MM.1S (cell line): ENCODE measurements at places on chromosomes 13 and 19.

DNA sequence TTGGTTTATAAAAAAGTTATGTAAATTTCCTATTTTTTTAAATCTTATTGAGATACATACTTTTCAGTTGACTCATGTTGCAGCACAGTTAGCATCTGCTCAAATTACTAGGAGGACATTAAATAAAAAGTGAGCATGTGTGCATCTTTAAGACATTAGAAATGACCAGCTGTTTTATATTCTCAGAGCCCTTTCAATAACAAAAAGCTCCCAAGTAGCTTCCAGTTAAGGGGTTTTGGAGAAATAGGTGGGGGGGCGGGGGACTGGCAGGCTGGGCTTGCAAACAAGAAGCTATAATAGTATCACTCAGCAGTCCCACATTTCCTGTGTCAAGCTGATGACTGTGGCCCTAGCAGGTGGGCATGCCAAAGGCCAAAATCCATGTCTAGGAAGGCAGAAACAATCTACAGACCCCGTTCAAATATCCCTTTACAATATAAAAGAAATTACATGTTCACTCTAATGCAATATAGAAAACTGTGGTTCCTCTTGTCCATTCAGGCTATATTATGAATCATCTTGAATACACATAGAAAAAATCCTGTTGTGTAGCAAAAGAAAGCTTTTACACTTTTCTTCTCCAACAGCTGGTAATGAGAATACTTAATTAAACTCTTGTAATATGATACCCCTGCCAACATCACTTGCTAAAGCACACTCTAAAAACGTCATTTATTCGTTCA, 1713.2 kb upstream of the SLC10A2 start:
- DNase-seq = no peak

DNA sequence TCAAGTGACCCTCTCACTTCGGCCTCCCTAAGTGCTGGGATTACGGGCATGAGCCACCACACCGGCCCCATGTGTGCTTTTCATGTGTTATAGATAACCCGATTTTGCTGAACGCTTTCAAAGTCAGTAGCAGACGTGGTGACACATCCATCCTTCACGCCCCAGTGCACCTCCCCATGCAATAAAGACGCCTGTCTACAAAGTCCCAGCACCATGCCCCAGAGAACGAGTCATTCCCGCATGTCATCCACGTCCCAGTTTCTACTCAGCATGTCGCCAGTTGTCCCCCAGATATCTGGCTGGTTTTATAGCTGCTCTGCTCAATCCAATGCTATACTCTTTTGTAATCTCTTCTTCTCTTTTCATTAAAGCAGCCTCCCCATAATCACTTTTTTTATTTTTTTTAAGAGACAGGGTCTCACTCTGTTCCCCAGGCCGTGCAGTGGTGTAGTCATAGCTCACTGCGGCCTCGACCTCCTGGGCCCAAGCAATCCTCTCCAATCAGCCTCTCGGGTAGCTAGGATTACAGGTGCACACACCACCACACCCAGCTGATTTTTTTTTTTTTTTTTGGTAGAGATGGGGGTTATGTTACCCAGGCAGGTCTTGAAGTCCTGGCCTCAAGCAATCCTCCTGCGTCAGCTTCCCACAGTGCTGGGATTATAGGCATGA, 42.5 kb downstream of the DNM2 start:
- no peak for DNase-seq

DNA sequence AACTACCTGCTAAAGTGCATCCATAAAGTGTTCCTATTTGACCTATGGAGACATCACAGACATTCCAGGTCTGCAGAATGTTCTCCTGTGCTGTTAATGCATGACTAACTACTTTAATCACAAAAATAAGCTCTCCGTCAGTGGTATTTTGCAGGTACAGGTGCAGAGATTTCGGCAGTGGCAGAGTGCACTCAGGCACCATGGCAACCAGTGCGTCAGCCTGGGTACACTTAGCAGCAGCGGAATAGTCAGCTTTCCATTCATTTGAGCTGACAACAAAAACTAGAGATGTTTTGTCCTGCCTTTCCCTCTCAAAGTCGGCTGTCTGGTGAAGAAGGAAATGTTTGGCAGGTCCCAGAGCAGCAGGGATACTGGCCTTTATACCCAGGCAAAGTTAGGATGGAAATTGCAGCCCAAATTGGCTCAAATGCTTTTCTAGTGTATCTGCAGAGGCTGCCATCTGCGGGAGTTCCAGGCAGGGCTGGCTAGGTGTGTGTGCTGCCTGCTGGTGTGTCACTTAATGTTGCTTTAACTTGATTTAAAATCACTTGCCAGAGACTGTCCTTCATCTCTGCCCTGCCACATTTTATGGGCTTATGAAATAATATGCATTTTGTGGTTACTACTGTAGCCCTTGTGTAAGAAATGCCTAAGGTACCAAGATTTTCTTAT, 195.8 kb downstream of the RAP2A start:
- no peak for DNase-seq

- no peak for DNase-seq
Measured at GRCh38 chr13:112132619-112133018, 65.7 kb downstream of the SOX1 start.

DNA sequence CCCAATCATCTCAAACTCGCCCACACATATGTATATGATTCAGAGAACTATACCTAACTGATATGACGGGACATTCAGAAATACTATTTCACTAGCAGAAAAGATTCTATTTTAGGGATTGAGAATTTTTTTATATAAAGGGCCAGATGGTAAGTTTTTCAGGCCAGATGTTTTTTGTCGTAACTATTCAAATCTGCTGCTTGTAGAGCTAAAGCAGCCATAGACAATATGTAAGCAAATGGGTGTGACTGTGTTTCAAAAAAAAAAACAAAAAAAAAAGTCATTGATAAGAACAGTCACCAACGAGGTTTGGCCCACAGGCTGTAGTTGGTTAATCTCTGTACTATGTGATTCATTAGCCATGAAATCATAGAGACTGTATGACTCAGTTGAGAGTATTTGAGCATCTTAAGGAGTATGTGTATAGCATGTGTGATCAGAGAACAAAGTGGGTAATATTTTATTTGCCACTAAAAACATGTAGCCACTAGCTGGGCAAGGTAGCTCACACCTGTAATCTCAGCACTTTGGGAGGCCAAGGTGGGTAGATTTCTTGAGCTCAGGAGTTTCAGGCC, 2724.7 kb downstream of the PCDH9 start:
- DNase-seq = no peak

DNA sequence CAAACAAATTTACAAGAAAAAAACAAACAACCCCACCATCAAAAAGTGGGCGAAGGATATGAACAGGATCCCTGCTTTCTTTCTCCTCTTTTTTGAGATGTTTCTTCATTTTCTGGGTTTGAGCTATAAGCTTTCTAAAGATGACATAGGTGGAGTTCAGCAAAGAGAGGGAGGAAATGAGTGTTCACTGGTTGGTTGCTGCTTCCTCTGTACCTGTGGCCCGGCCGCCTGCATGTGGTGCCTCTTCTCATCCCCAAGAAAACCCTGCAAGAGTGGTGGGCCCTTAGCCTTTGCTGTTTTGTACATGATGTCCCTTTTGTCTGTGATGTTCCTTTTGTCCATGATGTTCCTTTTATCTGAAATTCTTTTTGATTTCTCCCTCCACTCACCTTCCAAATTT, 178.4 kb upstream of the SERP2 start:
- no peak for DNase-seq

DNA sequence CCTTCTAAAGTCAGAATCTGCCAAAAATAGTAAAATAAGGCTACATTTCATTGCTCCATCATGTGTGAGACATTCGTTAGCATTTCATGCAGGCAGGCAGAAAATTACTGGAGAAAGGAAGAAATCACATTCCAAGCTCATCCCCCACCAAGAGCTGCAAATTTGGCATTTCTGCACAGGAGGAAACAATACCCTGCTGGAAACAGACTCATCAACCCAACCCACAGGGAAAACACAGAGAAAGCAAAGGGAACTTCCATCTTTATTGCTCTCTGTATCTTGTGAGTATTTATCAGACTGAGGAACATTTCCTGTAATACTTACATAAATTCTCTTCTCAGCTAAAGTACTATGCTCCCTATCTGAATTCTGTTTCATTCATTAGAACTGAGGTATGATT, 95.7 kb downstream of the KCTD12 start:
- no peak for DNase-seq

DNA sequence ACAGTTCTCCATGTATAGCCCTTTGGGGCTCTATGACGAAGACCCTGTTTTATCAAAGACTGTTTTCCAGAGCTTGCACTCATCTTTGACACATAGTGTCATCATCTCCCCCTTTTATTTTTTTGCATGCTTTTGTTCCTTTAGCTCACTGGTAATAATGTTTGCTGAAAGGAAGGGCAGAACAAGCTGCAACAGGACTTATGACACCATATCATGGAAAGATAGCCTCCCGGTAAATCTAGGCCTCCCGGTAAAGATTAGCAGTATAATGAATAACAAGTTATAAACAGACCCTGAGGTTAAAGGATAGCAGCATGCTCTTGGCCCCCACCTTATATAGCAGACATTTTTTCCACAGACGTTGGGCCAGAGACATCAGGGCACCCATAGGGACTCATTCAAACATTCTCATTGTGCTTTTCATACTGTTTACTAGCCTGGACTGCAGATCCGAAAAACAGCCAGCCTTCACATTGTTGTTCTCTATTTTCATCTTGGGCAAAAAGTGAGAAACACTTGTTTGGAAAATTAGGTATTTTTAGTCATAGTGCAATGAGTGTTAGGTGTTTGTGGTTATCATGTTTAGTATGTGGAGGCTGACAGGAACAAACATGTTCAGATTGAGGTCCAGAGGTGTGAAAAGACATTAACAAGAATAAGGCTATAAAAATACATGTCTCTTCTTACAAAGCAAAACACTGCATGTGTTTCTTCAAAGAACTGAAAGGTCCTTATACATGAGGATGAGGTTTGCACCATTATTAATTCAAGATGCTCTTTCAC, 136.9 kb upstream of the SPRY2 start:
- no peak for DNase-seq

- DNase-seq = no peak
Measured at GRCh38 chr13:53141336-53141735, 112.7 kb downstream of the OLFM4 start.

GRCh38 chr13:101490406-101491015, 38.0 kb downstream of the ITGBL1 start:
- DNase-seq = no peak

DNA sequence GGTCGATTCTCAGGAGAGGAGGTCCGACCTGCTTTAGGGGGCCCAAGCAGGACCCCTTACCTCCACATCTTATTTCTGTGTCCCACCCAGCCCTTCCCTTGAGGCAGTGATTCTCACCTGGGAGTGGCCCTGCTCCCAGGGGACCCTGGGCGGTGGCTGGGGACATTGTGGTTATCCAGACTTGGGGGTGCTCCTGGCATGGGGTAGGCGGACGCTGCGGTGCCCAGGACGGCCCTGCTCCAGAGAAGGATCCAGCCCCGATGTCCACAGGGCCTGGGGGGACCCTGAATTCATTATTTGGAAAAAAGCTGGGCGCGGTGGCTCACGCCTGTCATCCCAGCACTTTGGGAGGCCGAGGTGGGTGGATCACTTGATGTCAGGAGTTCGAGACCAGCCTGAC, 84.4 kb downstream of the GADD45B start:
- no peak for DNase-seq

- no peak for DNase-seq
Measured at GRCh38 chr19:53908935-53909415, at the start of gene CACNG7. TSS of gene CACNG7 (plus strand) at chr19:53909278. CDS start at chr19:53912832, 3,554 bp downstream.

GRCh38 chr19:4445963-4446703, 11.5 kb downstream of the UBXN6 start:
- no peak for DNase-seq

DNA sequence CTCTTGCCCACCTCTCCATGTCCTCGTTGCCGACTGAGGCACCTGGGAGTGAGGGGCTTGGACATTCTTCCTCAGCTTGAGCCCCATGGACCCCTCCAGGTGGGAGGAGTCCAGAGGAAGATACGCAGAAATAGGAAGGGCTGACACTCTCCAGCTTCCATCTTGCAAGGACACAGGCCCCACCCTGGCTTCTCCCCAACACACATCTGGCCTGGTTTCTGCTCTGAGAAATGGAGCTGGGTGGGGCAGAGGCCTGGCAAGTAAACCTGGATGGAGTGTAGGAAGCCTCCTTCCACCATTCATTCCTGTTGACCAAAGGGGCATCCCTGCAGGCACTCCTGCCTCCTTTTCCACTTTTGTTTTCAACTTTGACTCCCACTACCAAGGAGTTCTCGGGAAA, 50.5 kb downstream of the NFIX start:
- DNase-seq = no peak

GRCh38 chr13:51959773-51960172, 51.5 kb downstream of the ATP7B start:
- DNase-seq = peak; percentile 59

DNA sequence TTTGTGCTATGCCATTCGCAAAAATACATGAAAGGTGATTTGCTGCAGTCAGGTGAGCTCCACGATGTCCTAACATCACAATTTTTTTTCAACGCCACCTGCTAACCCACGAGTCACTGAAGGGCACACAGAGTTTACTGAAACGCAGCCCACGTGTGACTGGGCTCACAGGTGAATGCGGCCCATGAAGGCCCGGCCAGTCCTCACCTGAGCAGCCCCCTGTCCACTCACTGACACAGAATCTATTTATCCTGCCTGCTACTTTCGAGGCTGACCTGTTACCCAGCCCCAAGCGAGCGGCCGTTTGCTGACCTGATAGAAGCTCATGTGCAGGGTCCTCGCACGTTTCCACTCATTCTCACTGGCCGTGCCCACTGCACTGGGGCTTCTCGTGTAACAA, 121.9 kb upstream of the SOX1 start:
- no peak for DNase-seq

DNA sequence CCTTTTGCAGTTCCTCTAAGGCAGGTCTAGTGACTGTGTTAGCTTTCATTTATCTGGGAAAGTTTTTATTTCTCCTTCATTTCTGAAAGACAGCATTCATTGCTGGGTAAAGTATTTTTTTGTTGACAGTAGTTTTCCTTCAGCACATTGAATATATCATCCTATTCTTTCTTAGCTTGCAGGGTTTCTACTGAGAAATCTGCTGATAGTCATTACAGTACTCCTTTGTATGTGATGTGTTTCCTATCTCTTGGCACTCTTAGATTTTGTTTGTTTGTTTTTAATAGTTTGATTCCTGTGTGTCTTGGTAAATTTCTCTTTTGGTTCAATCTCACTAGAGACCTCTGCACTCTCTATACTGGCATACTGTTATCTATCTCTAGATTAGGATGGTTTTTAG, 1667.9 kb downstream of the SLITRK1 start:
- DNase-seq = no peak

DNA sequence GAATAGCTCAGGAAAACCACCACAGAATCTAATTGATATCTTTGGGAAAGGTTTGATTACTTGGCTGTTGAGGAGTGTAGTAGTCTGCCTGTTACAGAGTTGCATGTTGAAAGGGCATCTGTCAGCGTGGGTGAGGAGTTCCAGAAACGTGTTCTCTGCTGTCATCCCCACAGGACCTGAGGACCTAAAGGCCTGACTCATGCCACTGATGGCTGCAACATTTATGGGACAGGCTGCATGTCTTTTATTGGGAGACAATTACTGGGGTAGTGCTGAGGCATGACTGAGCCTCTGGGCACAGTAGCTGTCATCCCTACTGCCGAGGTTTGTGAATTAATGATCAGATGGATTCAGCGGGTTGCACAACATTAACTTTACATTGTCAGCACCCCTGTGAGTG, 525.9 kb downstream of the GPC6 start:
- DNase-seq = no peak
